ENCODE measurements at places on chromosomes 4 and X.

GRCh38 chr4:531076-531475, 32.1 kb downstream of the PIGG start:
- DNase-seq: no peak

DNA sequence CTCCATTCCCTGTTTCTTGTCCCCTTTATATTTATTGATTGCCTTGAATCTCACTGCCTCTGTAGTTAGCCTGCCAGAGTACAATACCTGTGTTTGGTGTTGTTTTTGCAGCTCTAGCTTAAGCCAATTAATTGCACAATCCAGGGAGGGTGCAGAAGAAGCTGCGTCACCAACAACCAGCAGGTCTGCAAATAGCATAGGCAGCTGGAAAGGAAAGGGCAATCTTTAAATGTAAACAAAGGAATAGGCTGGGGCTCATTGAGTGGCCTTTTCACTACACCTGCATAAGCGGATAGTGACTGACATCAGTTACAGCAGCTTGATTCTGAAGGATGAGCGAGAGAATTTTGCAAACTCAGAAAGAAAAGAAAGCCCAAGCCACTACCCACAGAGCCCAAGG, 106.8 kb upstream of the RAI2 start:
- DNase-seq: no peak

- no peak for DNase-seq
Measured at GRCh38 chr4:78292341-78292740, 235.2 kb downstream of the FRAS1 start.

DNA sequence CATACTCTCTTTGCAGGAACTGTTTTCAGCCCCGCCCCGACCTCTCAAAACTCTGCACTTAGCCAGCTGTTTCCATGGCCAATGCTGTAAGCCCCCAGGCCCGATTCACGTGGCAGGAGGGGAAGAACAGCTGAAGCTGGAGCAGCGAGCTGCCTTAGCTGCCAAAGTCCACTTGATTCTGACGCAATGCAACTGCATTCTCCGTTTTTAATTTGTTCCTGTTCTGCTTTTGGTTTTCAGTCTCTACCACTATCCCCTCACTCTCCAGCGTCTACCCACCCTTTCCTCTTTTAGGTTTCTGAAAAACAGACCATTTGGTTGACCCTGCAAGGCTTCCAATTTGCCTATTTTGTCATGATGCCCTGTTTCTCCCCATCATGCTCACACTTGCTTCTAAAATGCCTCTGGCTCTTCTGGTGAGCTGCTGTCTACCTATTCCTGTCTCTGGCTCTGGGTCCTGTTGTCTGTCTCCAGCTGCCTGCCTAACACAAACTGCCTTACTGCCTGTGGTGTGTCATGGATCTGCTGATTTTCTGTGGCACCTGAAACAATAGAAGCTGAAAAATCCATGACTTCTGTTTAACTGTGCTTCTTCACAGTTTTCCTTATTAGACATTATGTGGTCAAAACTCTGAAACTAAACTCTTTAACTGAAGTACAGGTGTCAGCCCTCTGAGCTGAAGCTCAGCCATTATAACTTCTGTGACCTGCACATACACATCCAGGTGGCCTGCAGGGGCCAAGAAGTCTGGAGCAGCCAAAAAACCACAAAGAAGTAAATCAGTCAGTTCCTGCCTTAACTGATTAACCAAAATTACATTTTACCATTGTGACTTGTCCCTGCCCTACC, 160.5 kb upstream of the AGTR2 start:
- no peak for DNase-seq

GRCh38 chr4:8115203-8115520, 43.5 kb downstream of the ABLIM2 start:
- no peak for DNase-seq

- peak; percentile 8 for DNase-seq
Measured at GRCh38 chrX:43750248-43750676, 94.2 kb downstream of the MAOA start.

- DNase-seq: no peak
Measured at GRCh38 chr4:56217343-56217890, 169.9 kb downstream of the AASDH start.

DNA sequence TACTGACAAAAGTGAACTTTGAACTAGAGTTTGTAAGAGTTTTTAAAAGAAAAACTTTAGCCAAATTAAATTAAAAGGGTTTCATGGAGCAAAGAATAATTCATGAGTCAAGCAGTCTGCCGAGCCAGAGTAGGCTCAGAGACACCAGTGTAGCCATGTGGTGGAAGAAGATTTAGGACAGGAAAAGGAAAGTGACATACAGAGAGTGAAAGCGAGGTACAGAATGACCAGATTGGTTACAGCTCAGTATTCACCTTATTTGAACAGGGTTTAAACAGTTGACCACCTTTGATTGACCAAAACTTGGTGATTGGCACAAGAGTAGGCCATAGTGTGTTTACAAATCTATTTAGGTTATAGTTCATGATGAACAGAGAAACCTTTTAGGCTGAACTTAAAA, 377.8 kb downstream of the KLHL4 start:
- no peak for DNase-seq

DNA sequence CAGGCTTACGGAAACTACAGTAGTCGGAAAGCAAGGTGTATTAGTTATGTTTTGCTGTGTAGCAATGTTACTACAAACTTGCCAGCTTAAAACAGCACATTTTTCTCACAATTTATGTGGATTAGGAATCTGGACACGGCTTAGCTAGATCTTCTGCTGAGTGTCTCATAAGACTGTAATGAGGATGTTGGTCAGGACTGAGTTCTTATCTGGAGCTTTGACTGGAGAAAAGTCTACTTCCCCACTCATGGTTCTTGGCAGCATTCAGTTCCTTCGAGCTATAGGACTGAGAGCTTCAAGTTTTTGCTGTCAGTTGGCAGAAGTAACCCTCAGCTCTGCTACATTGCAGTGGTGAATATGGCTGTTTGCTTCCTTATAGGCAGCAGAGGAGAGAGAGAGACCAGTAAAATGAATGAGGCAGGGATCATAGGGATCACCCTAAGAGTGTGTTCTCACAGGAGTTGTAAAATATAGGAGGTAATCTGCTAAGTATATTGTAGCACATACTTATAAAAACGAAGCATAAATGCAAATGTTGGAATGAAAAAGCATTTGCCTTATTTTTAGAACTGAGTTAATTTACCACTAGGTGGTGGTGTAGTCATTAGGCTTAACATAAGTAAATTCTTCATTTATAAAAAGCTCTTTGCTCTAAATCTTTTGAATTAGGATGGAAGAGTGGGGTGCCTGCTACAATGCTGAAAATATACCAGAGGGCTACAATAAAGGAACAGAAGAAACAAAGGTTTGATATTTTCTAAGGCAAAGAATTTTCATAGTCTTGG, 38.6 kb downstream of the ALG13 start:
- no peak for DNase-seq

GRCh38 chr4:17781300-17782287, at the start of gene FAM184B:
Gene FAM184B (minus strand): TSS chr4:17781621. CDS start chr4:17781299, 322 bp downstream.
- no peak for DNase-seq

DNA sequence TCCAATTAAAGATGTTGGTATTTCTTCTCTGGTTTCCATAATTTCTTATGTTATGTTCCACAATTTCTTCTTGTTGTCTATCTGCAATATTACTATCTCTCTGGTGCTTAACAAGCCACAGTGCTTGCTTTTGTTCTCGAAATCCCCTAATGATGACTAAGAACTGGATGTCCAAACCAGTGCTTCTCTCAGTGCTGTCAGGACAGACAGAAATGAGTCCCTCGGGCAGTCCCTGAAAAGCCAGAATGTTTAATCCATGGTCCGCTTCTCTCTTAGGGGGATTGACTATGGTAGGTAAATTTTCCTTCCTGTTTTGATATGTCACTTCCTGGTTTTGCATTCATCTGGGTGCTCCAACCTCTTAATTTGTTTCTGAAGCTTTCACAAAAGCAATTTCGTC, 321.6 kb upstream of the PCDH10 start:
- DNase-seq: no peak

GRCh38 chr4:54971474-54971950, 153.9 kb downstream of the KDR start:
- DNase-seq: no peak

GRCh38 chrX:386239-386767, 404 bp downstream of the PPP2R3B start:
- peak; percentile 40 for DNase-seq

DNA sequence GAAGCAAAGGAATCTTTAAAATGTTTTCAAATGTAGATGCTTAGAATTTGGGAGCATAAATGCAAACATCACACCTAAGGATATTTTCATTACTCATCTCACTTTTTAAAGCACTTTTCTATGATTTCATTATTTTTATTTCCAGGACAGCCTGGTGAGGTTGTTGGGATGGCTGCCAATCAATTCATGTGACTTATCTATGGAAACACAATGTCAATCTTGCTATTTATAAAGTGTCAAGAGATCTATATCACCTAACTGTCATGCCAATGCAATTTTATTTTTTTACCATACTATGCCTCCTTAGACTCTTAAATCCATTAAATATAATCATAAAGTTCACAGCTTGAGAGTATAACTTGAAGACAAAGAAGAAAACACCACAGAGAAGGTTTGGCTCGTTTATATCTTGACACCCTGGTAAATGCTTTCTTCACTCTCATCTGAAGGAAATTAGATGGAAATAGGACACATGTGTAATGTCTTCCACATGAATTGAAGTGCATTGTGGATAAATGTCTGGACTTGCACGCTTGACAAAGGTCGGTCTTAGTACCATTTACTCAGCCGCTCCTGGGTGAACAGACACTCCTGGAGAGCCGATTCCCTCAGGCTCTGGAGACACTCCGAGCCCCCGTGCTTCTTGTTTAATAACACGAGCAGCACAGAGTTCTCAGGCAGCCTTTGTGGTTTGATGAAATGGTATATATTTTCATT, 425.7 kb upstream of the FAT1 start:
- no peak for DNase-seq

- no peak for DNase-seq
Measured at GRCh38 chrX:12978205-12979025, 3.5 kb downstream of the TMSB4X start.

DNA sequence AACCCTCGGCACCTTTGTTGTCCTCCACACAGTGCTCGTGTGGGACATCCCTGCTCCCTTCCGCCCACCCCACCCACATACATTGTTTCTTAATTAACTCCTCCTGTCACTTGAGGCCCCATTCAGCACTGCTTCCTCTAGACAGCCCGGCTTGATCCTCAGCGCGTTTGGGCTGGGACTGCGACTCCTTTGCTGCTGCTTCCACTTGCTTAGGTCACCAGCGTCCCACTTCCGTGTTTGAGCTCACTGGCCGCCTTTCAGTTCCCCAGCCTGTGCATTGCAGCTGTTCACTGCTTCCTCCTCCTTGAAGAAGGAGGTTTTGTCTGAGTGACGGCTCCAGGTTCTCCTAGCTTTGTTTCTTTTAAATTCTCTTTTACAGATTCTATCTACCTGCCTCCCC, 16.1 kb downstream of the RNF4 start:
- peak; percentile 38 for DNase-seq

DNA sequence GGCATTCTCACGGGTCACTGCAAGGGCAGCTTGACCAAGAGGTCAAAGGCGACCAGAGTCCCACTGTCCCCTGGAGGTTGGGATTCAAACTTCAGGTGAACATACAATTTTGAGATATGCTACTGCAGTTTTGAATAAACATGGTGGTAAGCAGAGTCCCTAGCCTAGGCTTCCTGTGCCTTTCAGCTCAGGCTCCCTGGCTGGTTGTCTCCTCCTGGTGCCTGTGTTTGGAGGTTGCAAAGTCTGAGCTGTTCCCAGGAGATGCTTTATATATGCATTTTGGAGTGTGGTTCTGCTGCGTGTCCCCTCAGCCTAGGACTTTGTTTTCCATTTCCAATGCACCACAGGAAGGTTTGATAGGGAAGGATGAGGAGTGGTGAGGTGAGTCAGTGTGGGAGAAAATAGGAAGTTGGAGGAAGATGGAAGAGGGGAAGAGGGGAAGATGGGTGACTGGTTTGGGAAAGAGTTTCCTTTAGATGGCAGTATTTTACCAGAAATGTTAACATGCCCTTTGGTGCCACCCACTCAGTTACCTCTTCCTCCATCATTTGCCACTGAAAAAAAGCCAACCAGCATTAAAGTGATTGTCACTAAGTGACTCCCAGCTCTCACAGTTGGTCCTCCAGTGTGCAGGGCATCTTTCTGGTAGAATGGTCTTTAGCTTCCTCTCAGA, 211.7 kb upstream of the AGTR2 start:
- no peak for DNase-seq

DNA sequence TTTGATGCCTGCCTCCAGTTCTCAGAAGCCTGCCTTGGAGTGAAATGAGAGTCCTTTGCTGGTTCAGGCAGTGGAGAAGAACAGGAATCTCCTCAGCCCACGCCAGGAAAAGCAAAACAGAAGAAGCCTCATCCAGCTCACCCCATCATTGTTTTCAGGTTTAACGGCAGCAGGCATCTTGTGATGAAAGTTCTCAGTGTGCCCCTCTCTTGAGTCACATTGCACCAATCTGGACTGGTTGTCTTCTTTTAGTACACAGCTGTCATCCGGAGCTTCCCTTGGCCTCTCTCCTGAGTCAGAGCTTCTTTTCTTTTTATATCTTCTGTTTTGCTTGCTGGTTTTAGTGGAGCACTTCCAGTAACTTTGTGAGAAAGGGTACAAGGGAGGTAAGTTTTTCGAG, 50.9 kb downstream of the TSPAN7 start:
- DNase-seq: no peak

GRCh38 chrX:113222305-113222704, 381.7 kb upstream of the AMOT start:
- no peak for DNase-seq

DNA sequence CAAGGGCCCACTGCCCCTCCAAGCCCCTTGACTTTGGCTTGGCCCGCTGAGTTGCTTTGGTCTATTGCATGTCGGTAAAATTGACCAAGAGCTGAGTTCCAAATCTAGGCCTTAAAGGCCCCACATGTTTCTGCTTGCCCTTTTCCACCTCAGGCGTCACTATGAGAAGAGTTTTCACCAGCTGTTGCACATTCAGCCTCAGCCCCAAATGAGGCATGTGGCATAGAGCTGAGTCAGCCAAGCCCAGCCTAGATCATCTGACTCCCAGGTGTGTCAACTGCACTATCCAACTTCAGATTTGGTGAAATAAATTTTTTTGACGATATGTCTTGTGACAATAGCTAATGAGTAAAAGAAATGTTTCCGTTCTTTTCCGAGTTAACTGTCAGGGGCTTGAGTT, 424.5 kb upstream of the FAM47C start:
- no peak for DNase-seq

GRCh38 chrX:16212436-16212835, 45.2 kb downstream of the MAGEB17 start:
- DNase-seq: no peak

GRCh38 chr4:6641164-6641970, 882 bp downstream of the MRFAP1 start:
- peak; percentile 43 for DNase-seq

Data from stimulated activated CD4-positive, alpha-beta T cell treated with anti-CD3 and anti-CD28 coated beads, Interleukin-12 subunit alpha, Interleukin-12 subunit beta, amount 100 ng/mL, for 4 hours (primary cell).